ENCODE measurements at places on chromosomes 6 and 20.

GRCh38 chr20:26276554-26277210 is 580.0 kb upstream of the ZNF337 start:
- no peak for DNase-seq

- DNase-seq: peak; percentile 34
These were observed 25.4 kb upstream of the ASIP start for GRCh38 chr20:34215711-34216381.

- no peak for DNase-seq
These were observed 29.7 kb upstream of the TBXT start for GRCh38 chr6:166197361-166197760.

DNA sequence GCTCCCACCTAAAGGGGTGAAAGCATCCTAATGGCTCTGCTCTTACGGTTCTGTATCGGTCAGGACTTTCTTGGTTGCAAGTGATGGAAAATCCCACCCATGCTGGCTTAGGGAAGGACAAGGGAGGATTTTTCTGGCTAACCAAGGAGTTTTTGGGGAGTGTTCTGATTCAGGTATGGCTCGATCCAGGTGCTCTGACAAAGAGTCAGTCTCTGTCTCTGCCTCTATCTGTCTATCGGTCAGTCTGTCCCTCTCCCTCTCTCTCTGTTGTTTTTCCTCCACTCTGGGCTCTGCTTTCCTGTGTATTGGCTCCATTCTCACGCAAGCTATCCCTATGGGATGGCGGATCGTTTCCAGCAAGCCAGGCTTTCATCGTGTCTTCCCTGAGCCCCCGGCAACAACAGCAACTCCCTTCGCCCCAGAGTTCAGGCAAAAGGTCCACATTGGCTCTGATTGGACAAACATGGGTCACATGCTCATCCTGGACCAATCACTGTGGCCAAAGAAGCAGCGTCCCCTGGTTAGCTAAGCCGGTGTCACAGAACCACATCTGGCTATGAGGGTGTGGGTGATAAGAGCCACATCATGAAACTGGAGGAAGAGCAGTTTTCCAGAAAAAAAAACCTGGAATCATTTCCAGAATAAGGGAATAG is 160.3 kb downstream of the BMP7 start:
- DNase-seq: no peak

- no peak for DNase-seq
These were observed 331.2 kb downstream of the QKI start for GRCh38 chr6:163745536-163746400.

DNA sequence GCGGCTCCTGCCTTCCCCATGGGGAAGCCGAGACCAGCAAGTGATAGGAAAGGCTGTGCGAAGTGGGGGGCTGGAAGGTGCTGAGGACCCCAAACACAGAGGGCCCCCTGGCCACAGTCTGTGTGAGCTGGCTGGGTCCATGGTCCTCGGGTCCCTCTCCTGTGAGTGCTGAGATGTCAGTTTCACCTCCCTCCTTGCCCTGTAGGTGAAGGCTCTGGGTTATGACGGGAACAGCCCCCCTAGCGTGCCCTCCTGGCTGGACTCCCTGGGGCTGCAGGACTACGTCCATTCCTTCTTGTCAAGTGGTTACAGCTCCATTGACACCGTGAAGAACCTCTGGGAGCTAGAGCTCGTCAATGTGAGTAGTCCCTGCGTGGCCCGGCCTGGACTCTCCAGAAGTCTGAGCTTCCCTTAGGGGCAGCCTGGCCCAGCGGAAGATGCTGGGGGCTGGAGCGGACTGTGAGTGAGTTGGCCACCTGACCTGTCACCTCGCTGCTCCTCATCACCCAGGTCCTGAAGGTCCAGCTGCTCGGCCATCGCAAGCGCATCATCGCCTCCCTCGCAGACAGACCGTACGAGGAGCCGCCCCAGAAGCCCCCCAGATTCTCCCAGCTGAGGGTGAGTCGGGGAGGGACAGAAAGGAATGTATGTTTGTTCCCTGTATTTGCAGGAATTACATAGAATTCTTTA is 61.7 kb downstream of the TCP11 start:
- no peak for DNase-seq

- DNase-seq: no peak
These were observed 7.5 kb upstream of the PHACTR1 start for GRCh38 chr6:12709116-12709515.

DNA sequence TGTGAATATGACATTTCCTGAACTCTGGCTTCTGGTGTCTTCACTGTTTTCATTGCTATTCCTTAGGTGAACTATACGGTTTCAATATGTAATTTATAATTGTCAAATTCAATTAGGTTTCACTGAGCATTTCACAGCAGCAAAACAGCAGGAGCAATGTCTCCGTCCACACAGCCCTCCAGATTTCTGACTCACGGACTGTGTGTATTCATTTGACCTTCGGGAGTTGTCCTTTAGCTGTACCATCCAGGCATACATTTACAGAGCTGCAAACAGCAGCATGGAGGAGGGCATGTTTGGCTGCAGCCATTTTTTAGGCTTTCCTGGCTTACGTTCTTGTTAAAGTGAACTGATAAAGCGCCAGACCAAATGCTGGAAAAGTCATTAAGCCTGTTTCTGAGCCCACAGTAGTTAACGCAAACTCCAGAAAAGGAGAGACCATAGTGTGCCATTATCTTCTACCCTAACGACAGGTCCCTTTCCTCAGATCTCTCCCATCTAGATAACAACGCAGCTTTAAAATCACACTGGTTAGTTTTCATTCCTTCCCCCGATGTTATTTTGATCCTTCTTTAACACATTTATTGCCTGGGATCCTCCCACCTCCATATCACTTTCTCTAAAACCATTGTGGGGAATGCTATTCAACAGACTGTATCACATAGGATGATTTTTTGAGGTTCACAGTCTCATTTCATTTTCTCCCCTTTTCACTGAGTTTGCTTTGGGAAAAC is 18.3 kb downstream of the FOXC1 start:
- no peak for DNase-seq

GRCh38 chr6:165159460-165159859 is 149.9 kb downstream of the C6orf118 start:
- DNase-seq: no peak

- DNase-seq: no peak
These were observed 197.9 kb upstream of the GRIK2 start for GRCh38 chr6:101195588-101195987.

- no peak for DNase-seq
These were observed 35.9 kb downstream of the MOXD1 start for GRCh38 chr6:132365281-132365907.

DNA sequence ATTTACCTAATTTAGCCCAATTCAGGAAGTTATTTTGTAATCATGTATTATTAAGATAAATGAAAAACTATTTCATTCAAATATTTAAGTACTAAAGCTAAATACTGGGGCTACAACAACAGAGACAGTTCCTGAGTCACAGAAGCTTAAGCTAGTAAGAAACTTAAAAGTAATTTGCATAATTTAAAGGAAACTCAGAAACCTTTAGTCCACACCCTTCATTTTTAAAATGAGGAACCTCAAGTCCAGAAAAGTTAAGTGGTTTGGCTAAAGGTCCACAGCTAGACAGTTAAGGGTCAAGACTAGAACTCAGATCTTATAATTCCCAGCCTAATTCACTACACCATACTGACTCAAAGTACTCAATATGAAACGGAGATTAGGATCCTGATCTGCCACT is 7.2 kb downstream of the LMBRD1 start:
- DNase-seq: no peak

- DNase-seq: no peak
These were observed 407.6 kb upstream of the SOX4 start for GRCh38 chr6:21185861-21186478.

GRCh38 chr6:133772567-133772966 is 116.3 kb upstream of the TCF21 start:
- DNase-seq: no peak

DNA sequence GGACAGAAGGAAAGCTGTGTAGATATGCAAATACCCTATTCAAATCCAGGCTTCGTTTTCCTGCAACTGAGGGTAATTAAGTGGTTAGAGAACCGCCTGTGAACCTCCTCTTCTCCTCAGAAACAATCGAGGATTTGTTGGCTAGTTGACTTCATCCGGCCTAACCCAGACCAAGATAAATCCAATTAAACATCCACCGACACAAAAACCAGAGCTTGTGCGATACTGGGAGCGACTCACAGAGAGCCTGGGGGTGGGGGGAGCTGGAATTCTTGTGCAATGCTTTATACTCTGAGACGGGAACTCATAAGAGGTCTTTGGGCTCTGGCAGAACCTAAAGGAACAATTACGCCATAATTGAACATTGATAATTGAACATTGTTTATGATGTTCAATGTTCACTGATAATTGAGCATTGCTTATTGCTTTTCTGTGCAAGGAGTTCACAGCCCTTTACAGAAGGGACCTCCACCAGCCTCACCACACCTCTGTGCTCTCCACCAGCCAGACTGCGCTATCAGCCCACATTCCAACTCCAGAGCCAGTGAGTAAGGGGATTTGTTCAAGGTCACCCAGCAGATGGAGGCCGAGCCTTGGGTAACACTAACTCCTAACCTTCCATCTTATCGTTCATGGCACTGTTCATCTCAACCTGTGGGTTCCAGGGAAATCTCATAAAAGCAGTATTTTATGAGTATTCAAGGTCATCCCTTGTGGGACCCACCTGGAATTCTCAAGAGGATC is 429.6 kb upstream of the JARID2 start:
- no peak for DNase-seq

GRCh38 chr20:46991168-46991567 is 96.5 kb downstream of the EYA2 start:
- DNase-seq: no peak

- no peak for DNase-seq
These were observed 336.4 kb upstream of the SOX4 start for GRCh38 chr6:21257125-21257524.

- no peak for DNase-seq
These were observed 17.5 kb upstream of the KCNK16 start for GRCh38 chr6:39339868-39340550.

DNA sequence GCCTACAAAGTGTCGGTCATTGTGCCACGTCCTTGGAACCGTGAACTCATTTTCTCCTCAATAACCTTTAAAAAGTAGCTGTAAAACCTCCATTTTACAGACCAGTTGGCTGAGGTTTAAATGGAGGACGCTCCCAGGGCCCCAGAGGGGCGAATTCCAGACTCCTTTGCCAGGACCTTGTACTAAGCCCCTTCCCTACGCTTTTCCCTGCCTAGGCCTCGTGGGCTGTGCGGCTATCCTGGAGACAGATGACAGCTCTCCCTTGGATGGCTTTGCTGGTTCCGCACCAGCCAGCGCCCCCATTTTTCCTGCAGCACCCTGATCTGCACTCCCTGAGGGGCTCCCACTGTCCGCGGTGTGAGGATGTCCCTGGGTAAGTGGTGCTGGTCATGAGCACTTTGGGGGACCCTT is 12.1 kb upstream of the SNHG17 start:
- no peak for DNase-seq

DNA sequence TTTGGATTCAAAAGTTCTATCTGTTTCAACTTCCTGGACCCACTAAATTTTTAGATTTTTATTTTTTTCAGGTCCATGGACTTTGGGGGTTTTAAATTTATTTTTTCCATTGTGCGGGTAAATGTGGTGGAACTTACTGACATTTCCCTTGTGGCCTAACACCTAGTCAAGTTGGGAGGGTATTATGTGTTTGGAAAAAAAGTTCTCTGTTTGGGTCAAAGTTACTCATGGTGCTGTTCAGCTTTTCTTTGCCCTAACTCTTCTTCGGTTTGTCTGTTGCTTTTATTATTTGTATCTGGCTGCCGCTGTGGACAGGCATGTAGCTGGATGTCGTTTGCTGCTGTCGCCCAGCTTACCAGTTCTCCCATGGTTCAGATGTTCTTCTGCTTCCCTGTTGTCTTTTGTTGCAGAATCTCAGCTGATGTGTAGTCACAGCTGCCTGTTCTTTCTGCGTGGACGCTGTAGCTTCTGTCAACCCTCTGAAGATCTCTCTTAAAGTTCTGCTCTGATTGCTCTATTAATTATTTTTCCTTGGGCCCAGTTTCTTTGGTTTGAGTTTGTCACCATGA is 7.9 kb downstream of the IGF2R start:
- DNase-seq: no peak

- peak; percentile 83 for DNase-seq
These were observed 120.7 kb upstream of the ZFP64 start for GRCh38 chr20:52312132-52312729.

DNA sequence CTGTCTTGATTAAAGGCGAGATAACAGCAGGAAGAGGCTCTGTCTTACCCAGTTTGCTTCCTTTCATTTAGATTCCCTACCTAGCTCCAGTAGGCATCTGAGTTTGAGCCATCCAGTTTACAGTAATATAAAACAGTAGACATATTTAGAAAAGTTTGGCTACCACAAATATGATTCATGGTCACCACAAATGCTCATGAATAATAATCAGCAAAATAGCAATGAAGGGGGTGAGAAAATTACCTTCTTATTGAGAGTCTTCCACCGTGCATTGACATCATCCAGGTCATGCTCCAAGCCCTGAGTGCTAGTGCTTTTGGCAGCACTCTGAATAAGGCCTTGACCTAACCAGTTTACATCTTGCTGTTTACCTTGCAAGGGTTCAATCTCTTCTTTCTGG is 106.2 kb downstream of the DST start:
- DNase-seq: no peak

- DNase-seq: no peak
These were observed 61.0 kb upstream of the SCGN start for GRCh38 chr6:25590986-25591385.

GRCh38 chr6:112603726-112604125 is 256.6 kb downstream of the RFPL4B start:
- DNase-seq: no peak

GRCh38 chr6:84597238-84597875 is 167.0 kb downstream of the TBX18 start:
- no peak for DNase-seq

GRCh38 chr6:158954753-158955152 is 45.2 kb downstream of the RSPH3 start:
- DNase-seq: no peak

- DNase-seq: no peak
These were observed 43.1 kb upstream of the CD93 start for GRCh38 chr20:23129266-23129665.

DNA sequence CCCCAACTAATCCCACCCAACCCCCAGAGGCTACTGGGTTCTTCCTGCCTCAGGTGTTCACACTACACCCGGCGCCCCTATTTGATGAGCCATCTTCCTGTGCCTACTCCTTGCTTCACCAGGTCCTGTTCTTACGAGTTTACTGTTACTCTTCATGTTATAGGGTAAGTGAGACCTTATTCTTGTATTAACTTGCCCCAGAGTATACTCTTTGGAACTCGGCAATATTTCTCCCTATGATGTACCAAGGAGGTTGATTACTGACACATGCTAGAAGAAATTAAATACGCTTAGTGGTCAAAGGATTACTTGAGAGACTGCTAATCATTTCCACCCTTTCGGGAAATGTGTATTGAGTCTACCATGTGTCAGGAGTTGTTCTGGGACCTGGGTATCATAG is 8.9 kb downstream of the RING1 start:
- DNase-seq: no peak

DNA sequence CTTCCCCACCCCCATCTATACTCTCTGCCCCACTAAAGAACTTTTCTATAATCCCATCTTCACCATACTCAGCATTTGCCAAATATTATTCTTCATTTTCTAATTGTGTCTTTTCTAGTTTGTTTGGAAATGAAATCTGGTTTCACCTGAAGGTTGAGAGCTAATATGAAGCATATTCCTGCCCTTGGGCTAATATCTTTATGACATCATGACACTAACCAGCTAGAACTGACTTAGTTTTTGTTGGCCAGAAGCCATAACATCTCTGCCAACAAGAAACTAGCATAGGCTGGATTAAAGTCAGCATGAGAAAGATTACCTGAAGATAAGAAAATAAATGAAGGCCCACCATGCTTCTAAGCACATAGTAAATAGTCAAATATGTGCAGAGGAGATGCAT is 16.7 kb downstream of the UNC5CL start:
- no peak for DNase-seq

Data from CD4-positive, alpha-beta T cell (primary cell).